ENCODE measurements at places on chromosomes 2 and 18.
A peak's percentile ranks its signal among the peaks of the same experiment; 100 is the strongest.

DNA sequence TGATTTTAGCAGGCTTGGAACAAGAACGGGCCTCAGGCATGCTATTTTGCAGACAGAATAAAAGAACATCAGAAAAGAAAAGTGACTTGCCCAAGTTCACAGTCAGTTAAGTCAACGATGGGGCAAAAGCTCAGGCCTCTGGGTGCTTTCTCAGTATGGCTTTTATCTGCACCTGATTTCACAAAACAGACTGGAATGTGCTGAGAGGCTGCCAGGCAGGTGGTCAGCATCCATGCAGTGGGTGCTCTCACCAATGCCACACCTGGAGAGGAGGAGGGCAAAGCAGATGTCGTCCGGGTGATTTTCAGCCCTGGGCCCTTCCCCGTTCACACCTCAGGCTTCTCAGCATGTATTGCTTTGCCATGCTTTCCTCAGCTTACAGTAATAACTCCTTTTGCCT is 854.6 kb downstream of the RNF144A start:
- no peak for DNase-seq

DNA sequence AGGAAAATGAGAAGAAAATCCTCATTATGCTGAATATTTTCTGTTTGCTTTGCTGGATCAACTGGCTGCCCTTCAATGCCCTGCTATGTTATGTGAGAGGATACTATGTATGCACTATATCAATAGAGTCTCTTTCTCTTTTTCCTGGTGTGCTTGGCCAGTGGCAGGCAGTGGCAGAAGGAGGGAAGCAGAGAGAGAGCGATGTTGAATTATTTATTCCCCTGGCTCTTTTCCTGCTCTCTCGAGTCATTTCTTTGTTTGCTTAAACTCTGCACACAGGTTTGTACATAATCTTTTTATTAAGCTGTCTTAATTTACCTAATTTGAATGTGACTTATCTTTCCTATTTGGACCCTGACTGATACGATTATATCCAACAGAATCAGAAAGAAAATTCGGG is 1727.3 kb downstream of the SUCLG1 start:
- peak; percentile 17 for DNase-seq

GRCh38 chr2:32783469-32783868 is 155.6 kb downstream of the TTC27 start:
- DNase-seq: no peak

GRCh38 chr2:158633261-158633660 is 161.9 kb upstream of the DAPL1 start:
- DNase-seq: no peak

DNA sequence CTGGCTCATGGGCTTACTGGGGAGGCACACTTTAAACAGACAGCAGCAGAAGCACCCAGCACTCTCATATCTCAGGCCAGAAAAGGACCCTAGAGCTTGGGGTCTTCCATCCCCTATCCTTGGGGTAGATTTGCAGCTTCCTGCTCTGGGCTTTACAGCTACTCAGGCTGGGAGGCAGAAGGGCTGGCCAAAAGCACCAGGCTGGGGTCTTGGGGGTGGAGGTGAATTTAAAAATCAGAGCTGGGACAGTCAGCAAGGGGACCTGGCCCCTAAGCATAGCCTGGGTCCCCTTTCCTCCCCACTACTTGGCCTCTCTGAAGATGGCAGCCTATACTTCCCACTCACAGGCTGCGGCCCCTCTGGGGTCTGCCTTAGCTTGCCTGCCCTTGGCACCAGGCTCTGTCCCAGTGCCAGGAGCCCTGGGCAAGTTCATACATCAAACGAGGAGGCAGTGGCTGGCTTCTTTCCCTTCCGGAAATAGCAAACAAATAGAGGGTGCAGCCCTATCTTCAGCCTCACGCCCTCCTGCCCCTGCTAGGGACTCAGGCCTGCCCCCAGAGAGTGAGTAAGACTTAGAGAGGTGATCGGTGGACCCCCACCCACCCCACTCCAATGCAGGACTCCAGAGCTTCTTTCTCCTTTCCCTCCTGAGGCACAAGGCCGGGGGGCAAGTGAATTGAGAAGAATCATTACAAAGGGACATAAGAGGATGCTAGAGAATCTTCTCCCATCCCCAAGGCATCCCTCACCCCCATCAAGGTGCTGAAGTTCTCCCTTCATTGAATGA is 26.0 kb upstream of the TNS1 start:
- no peak for DNase-seq

DNA sequence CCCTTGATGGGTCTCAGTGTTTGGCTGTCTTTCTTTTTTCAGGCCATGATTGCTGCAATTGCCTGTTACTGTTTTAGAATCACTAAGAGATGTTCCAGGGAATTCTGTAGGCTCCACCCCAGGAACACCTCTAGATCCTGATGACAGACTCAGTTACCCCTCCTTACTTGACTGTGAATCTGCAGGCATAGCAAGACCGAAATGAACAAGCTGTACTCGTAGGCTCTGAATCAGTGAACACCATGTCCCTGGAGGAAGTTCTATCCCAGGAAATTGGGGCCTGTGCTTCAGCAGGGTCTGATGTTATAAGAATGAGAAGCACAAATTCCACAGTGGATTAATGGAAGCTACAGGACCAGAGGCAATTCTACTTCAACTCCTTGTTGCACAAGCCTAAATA is 148.6 kb downstream of the COPS8 start:
- no peak for DNase-seq

DNA sequence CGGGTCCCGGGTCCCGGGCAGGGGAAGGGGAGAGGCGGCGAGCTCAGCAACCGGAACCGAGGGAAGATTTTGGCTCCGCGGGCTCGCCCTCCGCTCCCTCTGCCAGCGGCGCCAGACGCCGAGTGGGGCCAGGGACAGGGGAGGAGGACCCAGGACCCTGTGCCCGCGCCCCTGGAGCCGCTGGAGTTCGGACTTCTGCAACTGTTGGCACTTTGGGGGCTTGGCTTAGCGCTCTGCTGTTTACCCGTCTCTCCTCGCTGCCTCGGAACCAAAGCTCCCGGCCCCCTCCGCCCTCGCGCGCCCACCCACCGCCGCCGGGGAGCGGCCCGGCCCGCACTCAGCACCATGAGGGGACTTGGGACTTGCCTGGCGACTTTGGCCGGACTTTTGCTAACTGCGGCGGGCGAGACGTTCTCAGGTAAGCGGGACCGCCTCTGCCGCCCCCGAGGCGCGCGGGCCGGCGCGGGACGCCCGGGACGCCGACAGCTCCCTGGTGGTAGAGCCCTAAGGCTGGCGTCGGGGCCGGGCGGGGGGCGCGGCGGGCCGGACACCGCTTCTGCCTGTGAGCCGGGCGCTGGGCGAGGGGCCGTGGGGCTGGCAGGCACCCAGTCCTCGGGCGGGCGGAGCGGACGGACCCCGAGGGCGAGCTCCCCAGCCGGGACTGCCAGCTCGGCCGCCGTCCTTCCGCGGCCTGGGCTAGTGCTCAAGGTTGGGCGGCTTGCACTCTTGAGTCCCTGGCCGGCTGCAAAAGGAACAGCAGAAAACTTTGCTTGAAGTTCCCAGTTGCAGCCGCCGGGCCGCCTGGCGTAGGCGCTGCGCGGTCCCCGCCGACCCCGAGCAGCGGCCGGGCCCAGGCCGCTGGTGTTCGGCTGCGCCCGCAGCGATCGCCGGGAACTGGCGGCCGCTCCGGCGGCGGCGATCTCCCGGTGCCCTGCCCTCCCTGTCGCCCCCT is 634 bp downstream of the PTPRM start:
- no peak for DNase-seq

- no peak for DNase-seq
Observed at GRCh38 chr18:68543344-68543743, 171.6 kb downstream of the TMX3 start.

GRCh38 chr18:42413870-42414269 is 458.8 kb downstream of the PIK3C3 start:
- no peak for DNase-seq

DNA sequence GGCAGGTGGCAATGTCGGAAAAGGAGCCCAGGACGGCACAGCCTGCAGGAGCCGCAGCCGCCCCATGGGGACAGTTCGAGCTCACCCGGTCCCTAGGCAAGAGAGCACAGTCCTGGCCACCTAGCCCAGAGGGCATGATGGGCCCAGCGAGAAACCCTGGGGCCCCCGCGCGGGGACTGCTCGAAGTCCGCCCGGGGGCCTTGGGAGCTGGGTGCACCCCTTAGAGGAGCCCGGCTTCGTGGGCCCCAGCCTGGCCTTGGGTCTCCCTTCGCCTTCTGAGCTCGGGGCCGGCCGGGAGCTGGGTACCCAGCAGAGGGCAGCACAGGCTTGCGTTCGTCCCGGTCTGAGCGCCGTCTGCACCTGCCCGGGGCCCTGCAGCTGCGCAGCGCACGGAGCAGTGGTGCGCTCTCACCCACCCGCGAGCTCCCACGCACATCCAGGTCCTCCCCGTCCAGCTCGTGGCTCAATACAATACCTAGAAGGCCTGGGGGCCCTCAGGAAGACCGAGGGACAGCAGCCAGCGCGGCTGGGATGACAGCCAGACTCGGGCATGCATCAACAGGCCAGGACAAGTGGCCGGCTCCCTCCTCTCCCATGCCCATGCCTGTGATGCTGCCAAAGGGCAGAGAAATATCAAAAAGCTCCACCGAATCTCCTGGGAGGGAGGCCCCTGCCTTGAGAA is 96.2 kb upstream of the ZNF532 start:
- DNase-seq: peak; percentile 65

DNA sequence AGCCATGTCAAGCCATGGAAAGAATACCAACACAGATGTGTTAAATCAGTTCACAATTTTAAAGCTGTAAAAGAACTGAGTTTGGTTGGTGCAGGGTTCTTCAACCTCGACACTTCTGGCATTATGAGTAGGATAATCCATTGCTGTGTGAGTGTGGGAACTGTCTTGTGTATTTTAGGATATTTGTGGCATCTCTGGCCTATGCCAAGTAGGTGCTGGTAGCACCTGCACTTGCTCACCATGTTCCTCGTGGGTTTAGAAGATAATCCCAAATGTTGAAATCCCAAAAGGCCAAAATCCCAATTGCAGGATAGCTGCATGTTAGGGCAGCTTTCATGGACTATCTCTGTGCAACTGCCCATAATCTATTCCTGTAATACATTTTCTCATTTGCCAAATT is 3.8 kb downstream of the KRCC1 start:
- DNase-seq: no peak

DNA sequence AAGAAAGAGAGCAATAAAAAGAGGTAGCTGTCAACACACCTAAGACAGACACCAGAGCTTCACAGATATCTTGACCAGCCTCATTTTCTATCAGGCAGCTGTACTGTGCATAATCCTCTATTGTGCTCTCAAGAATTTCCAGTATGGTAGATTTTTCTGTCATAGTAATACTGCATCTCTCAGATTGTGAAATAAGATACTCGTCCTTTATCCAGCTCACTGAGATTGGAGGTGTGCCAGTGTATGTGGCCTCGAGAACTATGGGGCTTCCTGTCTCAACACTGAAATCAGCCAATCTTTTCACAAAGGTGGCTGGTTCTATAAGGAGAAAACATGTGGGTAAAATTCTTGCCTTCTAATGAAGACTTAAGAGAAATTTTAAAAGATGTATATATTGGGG is 88.9 kb downstream of the TTN start:
- no peak for DNase-seq

GRCh38 chr2:44965684-44966083 is 24.2 kb downstream of the SIX3 start:
- no peak for DNase-seq

- DNase-seq: no peak
Observed at GRCh38 chr2:1305342-1306013, 107.8 kb upstream of the TPO start.

GRCh38 chr2:69477627-69478026 is 40.4 kb upstream of the NFU1 start:
- DNase-seq: no peak

DNA sequence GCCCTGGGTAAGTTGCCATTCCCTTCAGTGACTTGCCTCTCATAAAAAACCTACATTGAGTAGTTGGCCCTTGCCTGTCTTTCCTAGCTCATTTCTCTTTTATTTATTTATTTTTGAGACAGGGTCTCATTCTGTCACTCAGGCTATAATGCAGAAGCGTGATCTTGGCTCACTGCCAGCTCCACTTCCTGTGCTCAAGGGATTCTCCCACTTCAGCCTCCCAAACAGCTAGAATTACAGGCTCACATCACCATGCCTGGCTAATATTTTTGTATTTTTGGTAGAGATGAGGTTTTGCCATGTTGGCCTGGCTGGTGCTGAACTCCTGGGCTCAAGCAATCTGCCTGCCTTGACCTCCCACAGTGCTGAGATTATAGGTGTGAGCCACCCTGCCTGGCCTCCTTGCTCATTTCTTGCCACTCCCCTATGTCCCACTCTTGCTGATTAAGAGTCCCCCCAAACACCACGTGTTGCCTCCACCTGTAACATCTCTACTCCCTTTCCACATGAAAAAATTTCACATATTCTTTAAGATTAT is 12.6 kb downstream of the EVA1A start:
- DNase-seq: peak; percentile 72

- no peak for DNase-seq
Observed at GRCh38 chr2:98324181-98324580, 22.1 kb upstream of the CNGA3 start.

GRCh38 chr2:18484625-18485024 is 75.8 kb downstream of the RDH14 start:
- DNase-seq: no peak

DNA sequence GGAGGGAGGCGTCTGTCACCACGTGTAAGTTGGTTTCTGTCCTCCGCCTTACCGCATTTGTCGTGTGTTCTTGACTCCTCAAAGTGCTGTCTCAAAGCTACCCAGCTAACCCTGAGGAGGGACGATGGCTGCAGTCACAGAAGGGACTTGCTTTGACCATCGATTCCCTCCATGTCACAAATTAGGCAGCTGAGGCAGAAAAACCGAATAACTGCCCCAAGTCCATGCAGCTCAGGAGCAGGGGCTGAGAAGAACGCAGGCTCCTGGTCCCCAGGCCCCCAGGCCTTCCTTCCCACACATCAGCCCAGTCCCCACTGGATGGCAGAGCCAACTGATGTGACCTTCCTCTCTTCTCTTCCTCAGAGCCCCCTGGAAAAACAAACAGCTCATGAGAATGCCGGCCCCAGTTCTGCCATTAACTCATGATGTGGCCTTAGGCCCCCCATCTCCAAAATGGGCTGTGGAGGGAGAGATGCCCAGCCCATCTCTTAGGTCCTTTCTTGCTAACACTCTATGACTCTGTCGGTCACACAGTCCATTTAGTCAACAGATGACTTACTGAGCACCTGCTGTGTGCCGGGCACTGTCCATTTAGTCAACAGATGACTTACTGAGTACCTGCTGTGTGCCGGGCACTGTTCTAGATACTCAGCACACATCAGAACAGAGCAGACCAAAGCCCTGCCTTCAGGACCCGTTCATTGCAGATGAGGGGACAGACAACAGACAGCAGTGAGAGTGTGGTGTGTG is 19.6 kb downstream of the MTERF4 start:
- DNase-seq: no peak

GRCh38 chr18:55141318-55141717 is 182.1 kb upstream of the CCDC68 start:
- DNase-seq: no peak

DNA sequence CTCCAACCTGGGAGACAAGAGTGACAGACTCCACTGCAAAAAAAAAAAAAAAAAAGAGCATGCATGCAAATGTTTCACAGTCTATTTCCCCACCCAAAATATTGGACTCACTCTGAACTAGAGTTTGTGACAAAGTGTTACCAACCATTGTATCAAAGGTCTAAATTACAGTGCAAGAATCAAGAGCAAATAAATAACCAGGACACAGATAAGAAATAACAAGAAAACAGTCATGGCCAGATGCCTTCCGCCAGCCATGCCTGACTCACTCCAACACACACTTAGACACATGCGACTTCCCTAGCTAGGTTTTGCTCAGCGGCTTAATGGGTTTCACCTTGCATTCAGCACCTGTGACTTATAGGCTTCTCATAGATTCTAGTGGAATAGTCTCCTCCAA is 62.8 kb downstream of the CYB5A start:
- DNase-seq: no peak

GRCh38 chr2:121947674-121948073 is 192.2 kb downstream of the TSN start:
- DNase-seq: no peak

Measured in NCI-H2029 (cell line).